Activated T-helper 17 cell treated with anti-CD3 and anti-CD28 coated beads, Interleukin-2, amount 50 U/mL, for 72 hours (primary cell): ENCODE measurements at places on chromosomes 5 and 9. TPM values are rescaled to one million over a fixed set of nuclear protein-coding genes. Genes with fewer than 3 reads are reported as not detected.

CYLC2 gene
- total RNA-seq: not detected

NRG2 gene
- 0.48 TPM for total RNA-seq

CENPK gene
- total RNA-seq: 72.0 TPM

DOCK8 gene
- total RNA-seq: 133 TPM

EGR1 gene
- total RNA-seq: 77.6 TPM

TBC1D13 gene
- total RNA-seq: 18.7 TPM

PCDHB13 gene
- total RNA-seq: not detected

MRRF gene
- total RNA-seq: 42.7 TPM

DNM1 gene
- total RNA-seq: 0.84 TPM

OR1Q1 gene
- not detected for total RNA-seq
